Kidney (tissue), 22 donors: ENCODE measurements at places on chromosomes 3 and 15.

- peak; percentile 82 for DNase-seq
Measured at GRCh38 chr3:12869035-12869621, 27.8 kb upstream of the RPL32 start.

GRCh38 chr3:139639662-139640061 is 38.1 kb downstream of the NMNAT3 start:
- DNase-seq = no peak

DNA sequence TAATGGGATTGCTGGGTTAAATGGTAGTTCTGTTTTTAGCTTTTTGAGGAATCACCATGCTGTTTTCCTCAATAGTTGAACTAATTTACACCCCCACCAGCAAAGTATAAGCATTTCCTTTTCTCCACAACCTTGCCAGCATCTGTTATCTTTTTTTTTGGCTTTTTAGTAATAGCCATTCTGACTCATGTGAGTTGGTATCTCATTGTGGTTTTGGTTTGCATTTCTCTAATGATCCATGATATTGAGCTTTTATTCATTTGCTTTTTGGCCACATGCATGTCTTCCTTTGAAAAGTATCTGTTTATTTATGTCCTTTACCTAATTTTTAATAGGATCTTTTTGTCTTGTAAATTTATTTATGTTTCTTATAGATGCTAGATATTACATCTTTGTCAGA is 288.2 kb downstream of the EPHA6 start:
- no peak for DNase-seq

- peak; percentile 55 for DNase-seq
Measured at GRCh38 chr15:91465696-91466095, 365.6 kb downstream of the SV2B start.

- no peak for DNase-seq
Measured at GRCh38 chr15:68126396-68126795, 72.3 kb downstream of the PIAS1 start.

DNA sequence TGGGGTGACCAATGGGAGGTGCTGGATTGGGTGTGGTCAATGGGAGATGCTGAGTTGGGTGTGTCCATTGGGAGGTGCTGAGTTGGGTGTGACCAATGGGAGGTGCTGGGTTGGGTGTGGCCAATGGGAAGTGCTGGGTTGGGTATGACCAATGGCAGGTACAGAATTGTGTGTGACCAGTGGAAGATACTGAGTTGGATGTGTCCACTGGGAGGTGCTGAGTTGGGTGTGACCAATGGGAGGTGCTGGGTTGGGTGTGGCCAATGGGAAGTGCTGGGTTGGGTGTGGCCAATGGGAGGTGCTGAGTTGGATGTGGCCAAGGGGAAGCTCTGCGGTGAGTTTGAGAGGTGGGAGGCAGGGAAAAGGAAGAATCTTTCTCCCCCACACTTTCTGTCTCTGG is 250.0 kb upstream of the PROK2 start:
- no peak for DNase-seq

- no peak for DNase-seq
Measured at GRCh38 chr3:174949523-174949922, 90.4 kb downstream of the NAALADL2 start.

GRCh38 chr3:159674583-159674982 is 314.1 kb upstream of the IL12A start:
- DNase-seq = no peak

GRCh38 chr15:71543413-71543812 is 266.9 kb upstream of the NR2E3 start:
- no peak for DNase-seq

DNA sequence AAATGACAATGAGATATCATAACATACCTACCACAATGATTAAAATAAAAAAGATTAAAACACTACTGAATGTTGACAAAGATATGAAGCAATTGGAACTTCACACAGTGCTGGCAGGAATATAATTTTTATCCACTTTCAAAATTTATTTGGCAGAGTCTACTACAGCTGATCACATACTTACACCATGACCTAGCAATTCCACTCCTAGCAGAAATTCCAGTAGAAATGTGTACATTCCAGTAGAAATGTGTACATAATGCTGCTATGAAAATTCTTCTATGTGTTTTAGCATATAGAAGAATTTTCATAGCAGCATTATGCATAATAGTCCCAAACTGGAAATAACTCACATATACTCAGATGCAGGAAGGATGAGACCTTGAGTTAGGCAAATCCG is 43.5 kb downstream of the IFT57 start:
- no peak for DNase-seq

- no peak for DNase-seq
Measured at GRCh38 chr3:172577987-172578570, 54.8 kb upstream of the TNFSF10 start.

DNA sequence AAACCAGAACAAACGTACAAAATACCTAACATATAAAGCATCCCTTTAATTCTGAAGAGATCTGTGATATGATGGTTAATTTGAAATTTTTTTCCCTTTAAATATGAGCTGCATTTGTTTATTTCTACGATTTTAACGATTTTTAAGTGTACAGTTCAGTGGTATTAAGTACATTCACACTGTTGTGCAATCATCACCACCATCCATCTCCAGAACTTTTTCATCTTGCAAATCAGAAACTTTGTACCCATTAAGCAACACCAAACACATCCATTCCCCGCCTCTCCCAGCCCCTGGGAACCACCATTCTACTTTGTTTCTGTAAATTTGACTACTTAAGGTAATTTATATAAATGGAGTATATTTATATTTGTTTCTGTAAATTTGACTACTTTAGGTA is 51.5 kb downstream of the MAP4 start:
- no peak for DNase-seq

DNA sequence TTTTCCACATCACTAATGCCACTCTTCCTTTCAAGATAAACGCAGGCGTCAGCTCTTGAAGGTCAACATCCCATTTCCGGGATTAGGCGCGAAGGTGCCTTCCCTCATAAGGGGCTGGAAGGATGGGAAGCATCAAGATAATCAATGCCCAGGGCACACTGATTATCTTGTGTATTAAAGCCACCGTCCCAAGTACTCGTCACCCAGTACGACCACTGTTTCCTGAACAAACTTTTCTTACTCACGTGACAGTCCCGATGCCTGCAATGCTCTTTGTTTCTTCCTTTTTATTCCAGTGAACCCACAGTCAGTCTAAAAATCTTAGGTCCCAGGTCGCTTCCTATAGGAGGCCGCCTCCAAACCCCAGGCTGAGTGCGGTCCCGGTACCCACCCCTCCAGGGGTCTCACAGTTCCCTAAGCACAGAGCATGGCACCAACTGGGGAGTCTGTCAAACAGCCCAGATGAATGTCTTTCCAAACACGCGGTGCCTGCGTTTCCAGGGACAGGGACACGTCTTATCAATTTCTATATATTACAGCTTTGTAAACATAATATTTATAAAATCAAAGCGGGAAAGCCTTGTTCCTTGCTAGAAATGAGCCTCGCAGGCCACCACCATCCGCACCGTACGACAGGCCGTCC is 589 bp downstream of the ANAPC13 start:
- no peak for DNase-seq

GRCh38 chr15:26073430-26074333 is 210.6 kb upstream of the ATP10A start:
- DNase-seq = no peak

DNA sequence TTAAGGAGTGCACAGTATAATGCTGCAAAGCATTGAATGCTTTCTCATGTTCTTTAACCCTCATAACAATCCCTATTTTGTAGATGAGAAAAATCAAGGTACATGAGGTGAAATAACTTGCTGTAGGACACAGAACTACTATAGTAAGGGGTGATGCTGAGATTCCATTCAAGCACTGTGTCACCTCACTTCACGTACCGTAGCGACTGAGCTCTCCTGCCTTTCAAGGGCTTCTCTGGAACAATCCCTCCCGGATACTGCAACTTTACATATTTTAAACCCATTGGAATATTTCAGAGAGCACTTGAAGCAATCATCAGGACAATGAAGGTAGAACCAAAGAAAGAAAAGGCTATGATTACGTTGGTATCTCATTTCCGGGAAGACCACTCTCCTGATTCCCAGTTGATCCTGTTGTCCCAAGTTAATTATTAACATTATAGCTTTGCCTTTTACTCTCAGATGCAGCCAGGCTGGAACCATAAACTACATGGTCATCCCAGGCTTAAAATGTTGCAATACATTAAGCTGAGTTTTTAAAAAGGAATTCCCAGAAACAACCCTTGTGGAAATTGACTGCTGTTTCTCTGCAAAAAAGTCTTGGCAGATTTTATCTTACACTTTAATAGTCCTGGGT is 252.2 kb upstream of the IGF1R start:
- no peak for DNase-seq

DNA sequence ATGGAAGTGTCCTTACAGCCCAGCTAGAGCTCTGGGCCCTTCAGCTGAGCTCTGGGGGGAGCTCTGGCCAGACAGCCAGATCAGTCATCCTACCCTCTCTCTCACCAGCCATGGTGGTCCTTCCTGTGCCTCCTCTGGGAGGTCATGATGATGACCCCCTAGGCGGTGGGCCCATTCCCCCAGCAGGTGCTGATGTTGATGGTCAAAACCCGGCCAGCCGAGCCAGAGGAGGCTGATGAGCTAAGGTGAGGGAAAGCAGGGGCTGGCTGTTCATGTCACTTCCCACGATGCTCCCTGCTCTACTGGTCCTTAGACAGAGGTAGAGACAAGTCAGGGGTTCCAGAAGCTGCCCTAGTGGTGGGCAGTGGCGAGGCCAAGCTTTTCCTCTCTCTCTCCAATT is 35.0 kb downstream of the GRAMD2A start:
- DNase-seq = no peak

DNA sequence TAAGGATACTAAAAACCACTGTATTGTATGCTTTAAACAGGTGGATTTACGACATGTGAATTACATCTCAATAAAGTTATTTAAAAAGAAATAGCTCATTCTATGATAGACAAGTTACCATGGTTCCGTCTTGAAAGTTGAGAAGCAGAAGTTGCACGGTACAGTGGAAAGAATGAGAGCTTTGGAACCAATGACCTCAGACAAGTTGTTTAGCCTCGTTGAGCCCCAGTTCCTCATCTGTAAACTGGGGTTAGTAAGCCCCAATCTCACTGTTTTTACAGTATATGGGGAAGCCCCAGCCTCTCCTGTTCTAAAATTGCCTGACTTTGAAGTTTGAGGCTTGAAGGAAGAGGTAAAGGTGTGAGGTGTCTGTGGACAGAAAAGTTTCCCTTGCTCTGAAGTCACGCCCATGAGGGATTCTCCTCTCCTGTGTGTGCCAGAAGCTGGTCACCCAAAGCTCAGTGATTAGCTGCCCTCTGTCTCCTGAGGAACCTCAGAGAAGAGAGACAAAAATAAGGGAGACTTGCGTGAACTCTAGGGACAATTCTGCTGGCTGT is 10.0 kb downstream of the CRYGS start:
- DNase-seq = no peak

DNA sequence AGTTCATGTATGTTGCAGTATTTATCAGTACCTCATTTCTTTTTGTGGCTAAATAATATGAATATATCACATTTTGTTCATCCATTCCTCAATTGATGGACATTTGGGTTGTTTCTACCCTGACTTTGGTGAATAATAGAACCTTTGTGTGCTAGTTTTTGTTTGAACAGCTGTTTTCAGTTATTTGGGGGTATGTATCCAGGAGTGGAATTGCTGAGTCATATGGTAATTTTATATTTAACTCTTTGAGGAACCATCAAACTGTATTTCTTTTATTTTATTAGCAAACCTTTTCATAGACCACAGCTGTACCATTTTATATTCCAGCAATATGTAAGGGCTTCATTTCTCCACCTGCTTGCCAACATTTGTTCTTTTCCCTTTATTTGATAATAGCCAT is 38.4 kb upstream of the RBM5 start:
- no peak for DNase-seq
